NCI-H2029 treated with DMSO at 0.1 percent for 48 hours (cell line): ENCODE measurements at places on chromosomes 11 and 22.
A peak's percentile ranks its signal among the peaks of the same experiment; 100 is the strongest.

GRCh38 chr11:1041471-1041870 lies 5.0 kb upstream of the MUC6 start:
- DNase-seq = no peak

DNA sequence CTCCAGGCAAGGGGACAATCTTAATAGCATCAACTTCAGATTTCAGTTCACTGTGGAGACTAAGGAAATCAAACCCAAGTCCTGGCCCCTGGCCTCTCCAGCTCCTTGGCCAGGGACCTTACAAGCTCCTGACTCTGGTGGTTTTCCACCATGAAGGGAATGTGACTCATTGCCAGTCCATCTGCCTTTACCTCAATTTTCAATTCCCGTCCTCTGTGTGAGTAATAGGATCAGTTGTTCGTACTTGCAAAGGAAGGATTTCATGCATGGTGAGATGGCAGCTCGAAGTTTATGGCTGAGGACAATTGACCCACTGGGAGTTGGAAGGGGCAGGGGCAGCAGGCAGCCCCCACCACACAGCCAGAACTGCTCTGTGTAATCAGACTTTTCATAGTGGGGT lies 42.5 kb downstream of the INSC start:
- DNase-seq = no peak

DNA sequence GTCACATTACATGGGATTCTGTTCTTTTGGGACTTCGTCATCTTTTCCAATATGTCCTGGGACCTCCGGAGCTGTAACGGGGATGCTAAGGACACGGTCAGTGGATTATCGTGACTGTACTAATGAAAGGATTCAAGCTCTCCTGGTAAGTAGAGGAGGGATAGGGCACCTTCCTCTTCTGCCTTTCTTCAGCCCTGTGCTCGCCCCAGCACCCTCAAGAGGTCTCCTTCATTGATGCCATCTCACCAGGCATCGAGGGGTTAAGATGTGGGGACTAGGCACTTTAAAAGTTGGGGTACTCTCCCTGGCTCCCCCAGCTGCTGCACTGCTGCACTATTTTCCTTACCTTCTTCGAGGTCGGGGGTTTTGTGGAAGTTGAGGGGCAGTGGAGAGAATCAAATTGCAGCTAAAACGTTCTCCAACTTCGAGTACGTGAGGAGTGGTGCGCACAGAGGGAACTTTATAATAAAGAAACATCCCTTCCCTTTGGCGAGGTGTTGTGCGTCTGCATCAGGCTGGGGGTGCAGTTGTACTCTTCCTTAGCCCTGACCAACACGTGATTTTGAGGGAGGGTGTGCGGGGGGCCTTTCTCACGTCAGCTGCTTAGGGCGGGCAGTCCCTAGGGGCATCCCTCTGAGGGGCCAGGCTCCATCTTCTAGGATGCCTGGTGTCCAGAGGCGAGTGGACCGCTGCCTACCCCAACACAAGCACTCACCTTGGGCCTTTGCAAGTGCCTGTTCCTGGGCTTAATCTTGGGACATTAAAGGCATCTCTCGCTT lies 96.1 kb downstream of the GRAMD1B start:
- DNase-seq = no peak

DNA sequence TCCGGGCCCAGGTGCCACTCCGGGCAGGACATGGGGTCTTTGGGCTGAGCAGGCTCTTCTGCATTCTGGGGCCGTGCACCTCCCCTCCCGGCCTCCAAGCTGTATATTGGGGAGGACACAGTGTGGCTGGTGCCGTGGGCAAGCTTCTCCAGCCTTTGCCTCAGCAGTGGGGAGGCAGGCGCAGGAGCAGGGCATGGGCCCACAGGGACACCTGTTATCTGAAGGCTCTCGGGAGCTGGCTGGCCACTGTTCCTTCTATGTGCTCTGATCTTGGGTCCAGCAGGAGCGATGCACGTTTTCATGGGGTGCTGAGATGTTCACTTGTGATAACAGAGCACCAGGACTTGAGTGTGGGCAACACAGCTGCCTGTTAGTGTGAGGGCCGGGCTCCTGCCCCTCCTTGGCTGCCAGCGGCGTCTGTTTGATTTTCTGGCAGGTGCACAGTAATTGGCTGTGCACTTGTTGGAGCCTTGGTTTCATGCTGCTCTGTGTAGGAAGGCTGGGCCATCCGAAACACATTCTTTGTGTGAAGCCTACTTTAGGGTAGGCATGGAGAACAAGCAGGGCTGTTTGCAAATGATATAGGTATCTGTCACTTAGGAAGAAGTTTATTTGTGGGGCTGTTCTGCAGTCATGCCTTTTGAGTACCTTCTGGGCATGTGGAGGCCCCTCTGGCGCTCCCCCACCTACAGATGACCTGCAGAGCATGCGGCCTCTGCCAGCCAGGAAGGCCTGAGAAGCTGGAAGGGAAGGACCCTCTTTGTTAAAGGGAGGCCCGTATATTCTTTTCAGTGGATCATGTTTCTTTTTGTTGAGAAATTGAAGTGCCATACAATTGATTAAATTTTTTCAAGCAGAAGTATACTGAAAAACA lies 201.5 kb downstream of the TBC1D22A start:
- peak; percentile 32 for DNase-seq

- no peak for DNase-seq
Measured at GRCh38 chr22:17492247-17492646, 71.1 kb upstream of the SLC25A18 start.

- DNase-seq = no peak
Measured at GRCh38 chr11:62613291-62613778, 278 bp downstream of the ROM1 start.

DNA sequence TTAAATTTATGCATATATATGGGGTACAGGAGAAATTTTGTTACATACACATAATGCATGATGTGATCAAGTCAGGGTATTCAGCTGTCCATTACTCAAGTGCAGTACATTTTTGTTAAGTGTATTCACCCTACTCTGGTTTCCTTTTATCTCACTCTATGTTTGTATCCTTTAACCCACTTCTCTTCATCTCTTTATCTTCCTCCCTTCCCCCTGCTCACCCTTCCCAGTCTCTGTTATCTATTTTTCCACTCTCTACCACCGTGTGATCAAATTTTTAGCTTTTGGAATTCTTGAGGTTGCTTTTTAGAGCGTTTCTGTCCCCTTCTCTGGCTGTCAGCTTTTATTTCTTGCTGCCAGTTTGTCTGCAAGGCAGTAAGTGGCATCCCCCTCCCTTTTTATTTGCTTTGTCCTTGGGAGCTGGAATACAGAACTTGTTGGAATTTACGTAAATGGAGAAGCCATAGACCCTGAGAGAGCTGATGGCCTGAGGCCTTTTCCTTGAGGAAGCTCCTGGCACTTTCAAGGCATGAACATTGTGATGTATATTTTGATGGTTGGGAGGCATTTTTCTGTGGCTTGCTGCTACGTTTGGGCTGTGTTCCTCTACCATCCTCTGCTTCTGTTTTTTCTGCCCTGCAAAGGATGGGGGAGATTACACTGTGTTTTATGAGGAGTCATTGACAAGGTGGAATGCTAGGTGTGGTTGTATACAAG lies 148.6 kb downstream of the LDLRAD3 start:
- DNase-seq = no peak

- no peak for DNase-seq
Measured at GRCh38 chr11:17697175-17697949, 22.0 kb upstream of the MYOD1 start.

DNA sequence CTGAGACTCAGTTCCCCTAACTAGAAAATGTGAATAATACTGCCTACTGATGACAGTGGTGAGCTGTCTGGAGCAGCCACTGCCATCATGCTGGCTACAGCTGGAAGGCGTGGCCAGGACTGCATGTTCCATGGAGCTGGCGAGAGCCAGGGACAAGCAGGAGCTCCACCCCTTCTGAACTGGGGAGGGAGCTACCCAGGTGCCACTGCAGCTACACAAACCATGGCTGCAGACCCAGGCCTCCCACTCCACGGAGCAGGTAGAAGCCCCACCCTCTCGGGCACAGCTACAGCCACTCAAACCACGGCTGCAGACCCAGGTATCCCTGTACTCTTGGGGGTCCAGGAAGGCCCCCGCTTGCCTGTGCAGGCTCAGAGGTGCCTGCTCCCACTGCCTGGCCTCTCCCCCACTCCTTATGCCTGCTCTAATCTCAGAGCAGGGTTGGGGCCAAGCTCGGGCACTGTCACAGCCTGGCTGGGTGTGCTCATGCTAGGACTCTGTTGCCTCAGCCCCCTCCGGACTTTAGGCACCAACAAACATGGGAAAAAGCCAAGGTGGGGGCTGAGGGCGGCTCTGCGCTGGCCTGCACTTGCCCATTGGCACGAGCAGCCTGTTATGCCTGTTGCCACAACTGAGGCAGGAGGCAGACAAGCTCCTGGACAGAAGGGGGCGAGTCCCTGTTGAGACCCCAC lies 51.7 kb downstream of the RAB30 start:
- DNase-seq = no peak

- peak; percentile 83 for DNase-seq
Measured at GRCh38 chr22:17258015-17258787, 39.0 kb upstream of the ADA2 start.

GRCh38 chr11:33706966-33707365 lies 6.3 kb upstream of the C11orf91 start:
- no peak for DNase-seq

- DNase-seq = no peak
Measured at GRCh38 chr11:75557666-75558494, 4.2 kb upstream of the SERPINH1 start.

DNA sequence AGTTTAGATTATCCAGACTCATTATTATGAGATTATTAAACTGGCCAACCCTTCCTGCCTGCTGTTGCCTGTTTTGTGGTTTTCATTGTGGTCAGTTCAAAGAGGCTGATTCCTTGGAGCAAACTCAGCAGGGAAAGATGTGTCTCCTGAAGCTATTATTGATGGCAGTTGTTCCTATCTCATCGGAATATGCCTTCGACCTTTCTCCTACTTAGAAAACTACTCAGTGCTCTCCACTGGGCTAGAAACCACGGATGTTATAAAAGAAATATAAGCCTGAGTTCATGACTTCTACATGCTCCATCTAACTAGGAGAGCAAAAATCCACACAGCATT lies 80.2 kb upstream of the NAV2 start:
- DNase-seq = no peak

- no peak for DNase-seq
Measured at GRCh38 chr11:80819271-80819670, 1378.4 kb upstream of the TENM4 start.

- DNase-seq = no peak
Measured at GRCh38 chr11:65685981-65686380, 23.3 kb upstream of the RELA start.

- no peak for DNase-seq
Measured at GRCh38 chr11:61378713-61379313, 13.6 kb upstream of the TMEM216 start.

DNA sequence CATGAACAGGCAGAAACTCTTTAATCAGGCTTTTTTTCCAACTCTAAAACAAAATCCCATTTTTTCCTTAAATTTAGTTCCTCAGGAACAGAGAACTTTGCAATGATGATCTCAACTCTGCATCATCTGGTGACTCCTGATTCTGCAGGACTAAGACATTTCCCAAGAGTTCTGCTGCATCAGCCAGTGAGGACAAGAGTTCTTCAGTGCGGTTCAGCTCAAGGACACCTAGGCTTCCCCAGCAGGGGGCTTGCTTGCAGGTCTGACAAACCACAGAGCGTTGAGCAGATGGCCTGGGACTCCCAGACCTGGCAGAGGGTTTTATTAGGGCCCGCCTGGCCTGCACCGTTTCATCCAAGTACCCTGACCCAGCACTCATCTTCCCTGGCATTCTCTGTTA lies 6.4 kb downstream of the CDCA5 start:
- DNase-seq = no peak

DNA sequence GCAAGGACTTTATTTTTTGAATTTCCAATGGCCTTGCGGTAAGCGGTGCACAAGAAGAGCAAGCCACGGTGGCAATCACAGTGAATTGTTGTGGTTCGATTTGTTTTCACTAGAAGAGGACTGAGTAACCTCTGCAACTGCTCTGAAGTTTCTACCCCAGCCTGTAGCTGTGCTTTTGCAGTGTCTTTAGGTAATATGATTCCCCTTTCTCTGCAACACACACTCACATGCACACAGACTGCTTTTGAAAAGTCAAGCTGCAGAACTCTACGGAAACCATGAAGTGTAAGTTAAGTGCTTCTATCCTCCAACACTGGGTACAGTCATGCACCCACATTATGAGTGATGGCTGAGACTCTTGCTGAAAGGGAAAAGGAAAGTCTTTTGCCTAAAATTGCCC lies 38.4 kb downstream of the CD44 start:
- no peak for DNase-seq

DNA sequence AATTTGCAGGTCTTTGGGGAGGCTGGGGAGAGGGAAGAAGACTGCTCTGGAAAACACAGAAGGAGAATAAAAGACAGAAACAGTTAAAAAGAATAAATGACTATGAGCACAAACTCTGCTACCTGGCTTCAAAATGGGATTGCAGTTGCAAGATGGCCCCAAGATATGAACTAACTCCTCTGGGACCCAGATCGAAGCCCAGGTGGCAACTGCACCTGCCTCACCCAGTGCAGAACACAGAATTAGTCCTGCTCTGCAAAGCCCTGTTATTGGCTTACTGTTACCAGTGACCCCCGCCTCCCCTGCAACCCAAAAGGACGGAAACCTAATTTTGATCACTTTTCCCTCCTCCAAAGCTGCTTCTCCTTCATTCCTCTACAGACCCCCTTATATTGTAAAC lies 35.9 kb upstream of the POU2AF1 start:
- DNase-seq = no peak

GRCh38 chr11:126443120-126443519 lies 87.6 kb downstream of the ST3GAL4 start:
- no peak for DNase-seq

DNA sequence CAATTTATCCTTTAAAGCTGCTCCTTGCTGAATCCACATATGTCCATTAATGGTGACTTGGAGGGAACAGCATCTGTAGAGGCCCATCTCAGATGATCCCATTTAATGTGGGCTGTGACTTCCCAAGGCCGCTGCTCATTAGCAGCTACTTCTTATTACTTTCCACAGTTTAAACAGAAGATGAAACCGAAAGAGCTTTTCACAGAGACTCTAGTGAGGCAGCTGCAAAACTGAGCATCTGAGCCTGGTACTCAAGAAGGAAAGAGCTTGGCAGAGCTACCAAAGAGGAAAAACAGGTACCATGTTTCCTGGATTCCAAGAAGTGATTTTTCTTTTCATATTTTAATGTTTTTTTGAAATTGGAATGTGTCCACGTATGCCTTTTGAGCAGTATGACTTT lies 110.5 kb upstream of the NARS2 start:
- DNase-seq = no peak

GRCh38 chr11:130801333-130802122 lies 114.8 kb downstream of the SNX19 start:
- no peak for DNase-seq
